ENCODE measurements at places on chromosomes 16 and 17.

GRCh38 chr17:18968945-18969887 is 17.3 kb downstream of the SLC5A10 start:
- DNase-seq: no peak

DNA sequence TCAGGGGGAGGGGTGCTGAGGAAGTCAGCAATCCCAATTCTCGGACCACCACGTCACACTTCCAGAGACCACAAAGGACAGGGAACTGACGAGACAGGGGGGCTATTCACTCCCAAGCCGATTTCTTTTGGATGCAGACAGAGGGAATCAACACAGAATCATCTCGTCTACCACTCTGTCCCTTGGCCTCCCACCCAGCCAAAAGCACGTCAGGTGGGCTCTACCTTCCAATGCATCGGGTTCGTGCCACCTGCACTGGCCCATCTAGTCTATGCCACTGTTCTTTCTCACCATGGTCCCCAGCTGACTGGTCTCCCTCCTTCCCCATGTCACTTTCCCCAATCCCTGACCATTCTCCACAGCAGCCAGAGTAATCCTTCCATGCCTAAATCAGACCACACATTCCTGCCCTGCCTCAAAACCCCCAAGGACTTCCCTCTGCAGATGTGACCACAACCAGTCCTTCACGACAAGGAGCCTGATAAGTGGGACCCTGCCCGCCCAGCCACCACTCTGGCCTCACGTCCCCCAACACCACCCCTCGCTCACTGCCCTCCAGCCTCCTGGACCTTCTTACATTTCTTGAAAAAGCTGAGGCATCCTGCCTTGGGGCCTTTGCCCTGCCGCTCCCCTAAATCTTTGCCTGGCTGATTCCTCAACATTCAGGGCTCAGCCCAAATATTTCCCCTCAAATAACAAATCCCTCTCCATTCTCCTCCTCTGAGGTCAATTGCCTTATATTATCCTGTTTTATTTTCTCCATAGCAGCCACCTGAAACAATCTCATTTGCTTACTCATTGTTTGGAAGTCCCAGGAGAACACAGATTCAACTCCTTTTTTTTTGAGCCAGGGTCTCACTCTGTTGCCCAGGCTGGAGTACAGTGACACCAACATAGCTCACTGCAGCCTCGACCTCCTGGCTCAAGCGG is 70.4 kb downstream of the IL21R start:
- DNase-seq: no peak

DNA sequence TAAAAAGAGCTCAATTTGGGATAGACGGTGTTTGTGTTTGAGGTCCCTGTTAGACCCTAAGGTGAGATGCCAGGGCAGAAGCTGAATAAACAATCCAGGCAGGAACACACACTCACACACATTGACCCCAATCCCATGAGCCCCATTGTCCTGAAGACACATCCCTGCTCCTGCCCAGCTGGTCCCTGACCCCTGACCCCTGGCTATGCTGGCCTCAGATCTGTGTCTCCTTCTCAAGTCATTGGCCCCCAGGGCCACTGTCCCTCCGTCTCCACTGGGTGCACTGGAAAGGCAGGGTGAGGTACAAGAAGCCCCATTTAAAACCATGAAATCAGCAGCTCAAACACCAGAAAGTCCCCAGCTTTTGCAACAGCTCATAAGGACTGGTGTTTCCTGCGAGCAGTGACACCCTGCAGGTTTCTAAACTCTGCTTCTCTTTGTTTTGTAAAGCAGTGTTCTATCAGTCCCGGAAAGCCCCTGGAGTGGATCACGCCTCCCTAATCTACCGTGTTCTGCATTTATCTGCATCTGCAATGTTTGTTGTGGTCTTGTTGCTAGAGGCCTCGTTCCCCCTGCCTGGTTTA is 18.0 kb upstream of the ASGR2 start:
- no peak for DNase-seq

- DNase-seq: peak; percentile 52
These were observed 13.1 kb upstream of the LPCAT2 start for GRCh38 chr16:55495616-55496289.

DNA sequence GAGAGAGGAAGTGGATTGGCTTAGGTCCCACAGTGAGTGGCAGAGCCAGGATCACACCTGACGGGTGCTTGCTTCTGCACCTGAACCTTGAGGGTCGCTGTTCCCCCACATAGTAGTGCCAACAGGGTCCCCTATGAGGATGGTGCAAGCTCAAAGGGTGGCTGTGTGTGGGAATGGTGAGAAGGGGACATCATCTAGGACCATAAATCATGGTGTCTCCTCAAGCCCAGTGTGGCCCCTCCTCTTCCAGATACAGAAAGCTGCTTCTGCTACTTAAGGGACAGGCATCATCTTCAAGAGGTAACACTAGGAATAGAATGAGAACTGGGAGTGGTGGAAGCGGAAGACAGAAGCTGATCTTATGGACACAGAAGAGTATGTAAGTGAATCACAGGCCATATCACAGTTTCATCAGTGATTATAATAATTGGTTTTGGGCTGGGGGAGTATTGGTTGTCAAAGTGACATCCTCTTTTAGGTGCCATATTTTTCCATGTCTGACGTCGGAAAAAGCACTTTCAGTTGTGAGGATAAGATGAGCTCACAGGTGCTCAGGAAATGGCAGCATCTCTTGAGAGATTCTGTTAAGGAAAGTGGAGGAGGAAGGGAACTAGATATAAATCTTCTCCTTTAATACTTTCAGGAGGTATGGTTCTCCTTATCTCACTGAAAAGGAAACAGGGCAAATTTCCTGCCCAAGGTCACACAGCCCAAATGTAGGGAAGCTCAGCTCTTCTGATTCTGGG is 83.2 kb upstream of the HNF1B start:
- DNase-seq: no peak

Data from foreskin fibroblast (primary cell).